ENCODE measurements at places on chromosomes 4 and X.

DNA sequence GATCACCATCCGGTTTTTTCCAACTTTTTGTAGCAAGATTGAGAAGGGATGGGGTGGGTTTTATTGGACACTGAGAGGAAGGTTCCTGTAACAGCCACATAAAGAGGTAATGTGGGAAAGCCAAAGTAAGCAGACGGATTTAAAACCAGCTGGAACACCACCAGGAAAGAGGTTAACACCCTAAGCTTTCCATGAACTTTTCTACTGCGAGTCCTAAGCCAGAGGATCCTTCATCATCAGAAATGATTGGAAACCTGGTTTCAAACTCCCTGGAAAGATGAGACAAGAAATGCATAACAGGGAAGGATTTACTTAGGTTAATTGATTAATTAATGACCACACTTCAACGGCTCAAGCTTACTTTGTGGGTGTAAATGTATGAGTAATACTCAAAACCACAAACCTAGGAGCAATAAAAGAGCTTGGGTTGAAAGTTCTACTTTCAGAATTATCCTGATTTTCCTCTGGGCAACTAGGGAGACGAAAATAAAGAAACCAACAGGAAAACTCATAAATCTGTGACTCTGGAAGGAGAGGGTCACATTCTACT lies 91.5 kb downstream of the COX18 start:
- no peak for DNase-seq

GRCh38 chrX:70479922-70480659 lies 35.5 kb downstream of the DLG3 start:
- DNase-seq, result no peak

- DNase-seq, result no peak
Measured at GRCh38 chr4:65635051-65635821, 35.1 kb downstream of the EPHA5 start.

DNA sequence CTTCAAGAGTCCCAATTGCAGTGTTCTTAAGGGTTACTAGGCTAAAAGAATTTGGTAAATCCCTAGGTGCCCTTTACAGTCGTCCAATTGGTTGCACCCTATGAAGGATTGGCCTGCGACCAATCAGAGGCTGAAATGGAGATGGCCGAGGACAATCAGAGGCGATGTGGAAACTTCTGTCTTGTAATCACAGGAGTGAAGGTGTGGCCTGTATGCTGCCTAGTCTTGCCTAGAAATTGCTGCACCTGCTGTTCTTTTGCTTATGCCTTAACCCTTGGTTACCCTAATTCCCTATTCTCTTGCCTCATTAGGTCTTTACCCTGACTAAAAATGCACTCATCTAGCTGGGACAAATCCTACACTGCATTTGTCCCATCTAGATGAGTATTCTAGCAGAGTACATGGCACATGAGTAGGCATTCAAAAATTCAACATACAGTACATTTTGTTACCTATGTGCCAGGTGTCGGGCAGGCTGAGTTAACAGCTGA lies 1.0 kb upstream of the DCK start:
- no peak for DNase-seq

DNA sequence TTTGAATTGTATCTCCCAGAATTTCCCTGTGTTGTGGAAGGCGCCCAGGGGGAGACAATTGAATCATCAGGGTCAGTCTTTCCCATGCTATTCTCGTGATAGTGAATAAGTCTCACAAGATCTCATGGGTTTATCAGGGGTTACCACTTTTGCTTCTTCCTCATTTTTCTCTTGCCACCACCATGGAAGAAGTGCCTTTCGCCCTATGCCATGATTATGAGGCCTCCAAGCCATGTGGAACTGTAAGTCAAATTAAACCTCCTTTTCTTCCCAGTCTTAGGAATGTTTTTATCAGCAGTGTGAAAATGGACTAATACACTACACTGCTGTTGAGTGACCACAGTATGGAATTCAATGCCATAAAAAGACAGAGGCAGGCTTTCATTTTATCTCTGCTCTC lies 12.2 kb downstream of the CENPC start:
- DNase-seq, result no peak

- no peak for DNase-seq
Measured at GRCh38 chr4:138999666-139000065, 15.9 kb upstream of the NOCT start.

DNA sequence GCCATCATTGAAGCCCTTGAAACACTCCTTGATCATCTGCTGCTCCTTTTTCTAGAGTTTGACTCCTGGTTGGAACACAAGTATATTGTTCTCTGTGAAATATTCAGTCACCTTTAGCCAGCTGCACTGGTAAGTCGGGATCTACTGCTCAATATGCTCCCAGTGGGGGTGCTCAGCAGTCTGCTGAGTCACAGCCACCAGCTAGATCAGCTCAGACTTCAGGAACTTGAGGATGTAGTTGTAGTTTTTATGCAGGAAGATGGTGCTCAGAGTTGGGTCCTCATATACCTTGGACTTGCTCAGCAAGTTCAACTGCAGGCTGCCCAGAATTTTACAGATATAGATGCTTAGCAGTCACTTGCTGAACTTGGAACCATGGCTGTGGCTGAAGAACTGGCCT lies 202.5 kb upstream of the RPL34 start:
- no peak for DNase-seq

- no peak for DNase-seq
Measured at GRCh38 chr4:77819404-77819842, 255 bp upstream of the CNOT6L start.
